ENCODE measurements at places on chromosomes 2 and 18.
A peak's percentile ranks its signal among the peaks of the same experiment; 100 is the strongest.

- DNase-seq: no peak
These were observed 99.6 kb downstream of the FMNL2 start for GRCh38 chr2:152434395-152435182.

- DNase-seq: peak; percentile 34
These were observed 12.0 kb downstream of the UGP2 start for GRCh38 chr2:63853527-63854310.

DNA sequence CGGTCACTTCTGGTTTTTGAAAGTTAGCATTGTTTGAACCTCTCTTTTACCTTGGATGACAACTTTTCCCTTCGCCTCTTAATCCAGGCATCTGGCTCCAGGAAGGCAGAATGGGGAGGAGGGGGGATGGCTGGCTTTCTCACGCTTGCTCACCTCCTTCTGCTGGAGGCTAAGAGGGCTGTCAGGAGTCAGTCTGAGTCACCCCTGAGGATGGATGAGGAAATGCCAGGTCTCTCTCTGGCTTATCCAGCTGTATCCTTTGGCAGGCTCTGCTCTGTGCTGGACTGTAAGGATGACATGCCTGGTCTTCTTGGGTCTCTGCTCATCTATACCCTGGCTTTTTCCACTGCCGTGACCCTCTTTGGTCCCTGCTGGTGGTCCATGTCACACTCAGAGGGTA is 142.9 kb upstream of the GYPC start:
- no peak for DNase-seq

- no peak for DNase-seq
These were observed 5.1 kb upstream of the DCC start for GRCh38 chr18:52334896-52335295.

DNA sequence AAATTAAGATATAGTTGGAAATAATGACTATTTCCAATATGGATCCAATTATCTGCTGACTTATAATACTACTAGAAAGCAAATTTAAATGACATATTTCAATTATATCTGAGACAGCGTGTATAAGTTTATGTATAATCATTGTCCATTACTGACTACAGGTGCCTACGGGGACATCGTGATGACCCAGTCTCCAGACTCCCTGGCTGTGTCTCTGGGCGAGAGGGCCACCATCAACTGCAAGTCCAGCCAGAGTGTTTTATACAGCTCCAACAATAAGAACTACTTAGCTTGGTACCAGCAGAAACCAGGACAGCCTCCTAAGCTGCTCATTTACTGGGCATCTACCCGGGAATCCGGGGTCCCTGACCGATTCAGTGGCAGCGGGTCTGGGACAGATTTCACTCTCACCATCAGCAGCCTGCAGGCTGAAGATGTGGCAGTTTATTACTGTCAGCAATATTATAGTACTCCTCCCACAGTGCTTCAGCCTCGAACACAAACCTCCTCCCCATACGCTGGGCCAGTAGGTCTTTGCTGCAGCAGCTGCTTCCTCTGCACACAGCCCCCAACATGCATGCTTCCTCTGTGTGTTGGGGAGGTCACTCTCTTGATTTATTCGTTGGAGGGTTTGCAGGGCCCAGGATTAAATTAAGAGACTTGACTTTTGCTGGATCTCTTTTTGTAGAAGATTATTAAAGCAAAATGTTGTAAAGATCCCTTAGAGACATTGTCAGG is 194.4 kb downstream of the RPIA start:
- no peak for DNase-seq

DNA sequence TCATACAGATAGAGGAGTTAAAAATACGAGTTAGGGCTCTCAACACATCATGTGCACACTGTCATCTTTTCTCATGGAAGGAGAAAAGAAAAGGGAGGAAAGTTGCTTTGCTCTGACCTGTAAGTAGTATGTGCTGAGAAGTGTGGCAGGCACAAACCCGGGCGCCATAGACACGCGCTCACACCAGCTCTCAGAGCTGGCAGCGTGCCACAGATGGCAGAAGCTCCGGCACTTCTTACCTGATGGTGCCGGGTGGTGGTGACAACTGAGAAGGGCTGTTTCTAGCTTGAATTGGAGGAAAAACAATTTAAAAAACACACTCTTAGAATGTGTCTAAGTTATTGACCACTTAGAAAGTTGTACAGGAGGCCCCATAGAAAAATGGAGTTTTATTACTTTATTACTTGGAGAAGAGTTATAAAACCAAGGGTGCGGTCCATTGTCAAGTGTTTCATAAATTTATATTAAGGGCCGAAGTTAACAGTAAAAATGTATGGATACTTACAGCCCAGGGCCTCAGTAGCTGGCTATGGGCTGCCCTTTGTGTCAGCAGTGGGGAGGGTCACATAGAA is 92.2 kb downstream of the DPP4 start:
- no peak for DNase-seq

DNA sequence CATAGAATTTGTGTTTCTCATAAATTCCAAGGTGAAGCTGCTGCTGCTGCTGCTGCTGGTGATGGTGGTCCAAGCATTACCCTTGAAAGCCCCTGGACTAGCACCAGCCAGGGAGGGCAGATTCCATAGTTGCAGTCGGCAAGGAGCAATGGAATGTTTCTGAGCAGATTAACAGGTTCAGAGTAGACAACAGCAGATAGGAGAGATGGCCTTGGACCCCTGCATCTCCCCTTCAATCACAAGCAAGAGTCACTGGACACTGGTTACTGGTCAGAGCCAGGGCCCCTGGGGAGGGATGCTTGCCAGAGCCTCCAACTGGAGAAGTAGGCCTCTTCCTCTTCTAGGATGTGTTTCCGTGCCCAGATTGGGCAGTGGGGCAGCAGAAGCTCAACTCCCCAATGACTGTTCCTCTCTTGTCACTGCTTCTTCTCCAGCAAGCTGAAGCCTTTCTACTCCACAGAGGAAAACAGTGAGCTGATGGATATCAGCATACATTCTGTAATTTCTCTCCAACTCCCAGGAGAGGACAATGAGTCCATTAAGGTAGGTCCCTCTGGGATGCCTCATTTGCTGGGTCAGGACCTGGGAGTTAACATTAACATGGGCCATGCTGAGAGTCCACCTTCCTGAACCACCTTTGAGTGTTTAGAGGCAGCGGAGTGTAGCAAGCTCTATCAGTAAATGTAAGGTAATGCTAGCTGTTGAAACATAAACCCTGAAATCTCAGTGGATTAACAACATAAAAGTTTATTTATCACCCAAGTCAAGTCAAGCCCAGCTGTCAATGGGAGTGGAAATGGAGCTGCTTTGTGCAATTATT is 35.3 kb downstream of the MROH2A start:
- DNase-seq: no peak
